ENCODE measurements at places on chromosomes 4 and X.
A peak's percentile ranks its signal among the peaks of the same experiment; 100 is the strongest.

GRCh38 chr4:141686146-141686775 is 49.9 kb downstream of the IL15 start:
- no peak for DNase-seq

- no peak for DNase-seq
These were observed 53.5 kb upstream of the PCDH10 start for GRCh38 chr4:133095591-133095990.

GRCh38 chrX:12771445-12772069 is 19.7 kb upstream of the PRPS2 start:
- DNase-seq = peak; percentile 25

- DNase-seq = no peak
These were observed 23.7 kb downstream of the CC2D2A start for GRCh38 chr4:15493411-15493810.

DNA sequence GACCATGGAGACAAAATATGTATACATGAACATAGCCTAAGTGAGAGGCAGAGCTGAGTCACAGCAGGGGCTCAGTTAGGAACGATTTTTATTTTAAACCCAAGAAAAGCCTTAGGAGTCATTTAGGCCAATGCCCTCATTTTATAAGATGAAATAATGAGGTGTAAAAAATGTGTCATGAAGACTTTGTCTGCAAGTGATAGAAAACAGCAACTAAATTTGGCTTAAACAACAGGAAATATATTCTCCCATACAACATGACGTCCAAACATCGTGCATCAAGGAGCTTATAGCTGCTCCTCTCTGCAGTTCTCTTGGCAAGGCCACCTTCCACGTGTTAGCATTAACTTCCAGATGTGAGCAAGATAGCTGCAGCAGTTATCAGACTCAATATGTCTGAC is 16.8 kb downstream of the SCFD2 start:
- no peak for DNase-seq

GRCh38 chr4:95017305-95018064 is 259.7 kb downstream of the BMPR1B start:
- DNase-seq = no peak

GRCh38 chrX:39802908-39803307 is 294.9 kb downstream of the BCOR start:
- no peak for DNase-seq

DNA sequence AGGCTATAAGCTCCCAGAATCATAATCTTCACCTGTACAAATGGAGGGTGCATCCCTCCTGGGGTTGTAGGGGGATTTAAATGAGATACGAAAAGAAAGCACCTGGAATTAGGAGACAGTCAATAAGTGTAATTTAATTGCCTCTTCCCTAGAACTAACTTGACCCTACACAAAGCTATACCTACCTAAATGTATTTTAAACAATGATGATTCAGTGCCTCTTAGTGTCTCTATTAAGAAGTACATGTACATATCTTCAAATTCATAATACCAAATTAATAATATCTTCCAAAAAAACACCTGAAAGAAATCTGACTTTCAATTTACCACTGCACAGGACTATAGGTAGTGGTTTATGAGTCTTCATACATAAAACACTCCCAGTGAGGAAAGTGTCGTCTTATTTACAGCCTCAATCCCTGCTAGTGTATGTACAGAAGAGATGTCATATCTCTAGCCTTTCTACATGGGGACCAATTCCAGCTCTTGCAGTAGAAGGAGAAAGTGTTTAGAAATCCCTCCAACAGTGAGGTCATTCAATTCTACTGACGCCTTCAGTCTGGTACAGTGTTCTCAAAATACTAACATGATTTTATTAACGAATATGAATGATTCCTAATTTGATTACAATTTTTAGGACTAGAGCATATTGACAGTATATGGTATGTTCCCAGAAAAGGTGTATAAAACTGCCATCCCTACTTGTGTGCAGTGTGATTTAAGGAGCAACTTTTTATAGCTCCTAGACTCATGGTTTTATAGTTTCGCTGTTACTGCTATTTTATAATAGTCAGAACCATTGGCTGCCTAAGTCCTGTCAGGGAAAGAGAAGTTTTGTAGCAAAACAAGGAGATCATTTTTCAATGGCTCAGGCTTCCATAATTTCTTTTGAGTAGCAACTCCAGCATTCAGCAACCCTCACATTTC is 282.7 kb downstream of the UNC5C start:
- DNase-seq = no peak

DNA sequence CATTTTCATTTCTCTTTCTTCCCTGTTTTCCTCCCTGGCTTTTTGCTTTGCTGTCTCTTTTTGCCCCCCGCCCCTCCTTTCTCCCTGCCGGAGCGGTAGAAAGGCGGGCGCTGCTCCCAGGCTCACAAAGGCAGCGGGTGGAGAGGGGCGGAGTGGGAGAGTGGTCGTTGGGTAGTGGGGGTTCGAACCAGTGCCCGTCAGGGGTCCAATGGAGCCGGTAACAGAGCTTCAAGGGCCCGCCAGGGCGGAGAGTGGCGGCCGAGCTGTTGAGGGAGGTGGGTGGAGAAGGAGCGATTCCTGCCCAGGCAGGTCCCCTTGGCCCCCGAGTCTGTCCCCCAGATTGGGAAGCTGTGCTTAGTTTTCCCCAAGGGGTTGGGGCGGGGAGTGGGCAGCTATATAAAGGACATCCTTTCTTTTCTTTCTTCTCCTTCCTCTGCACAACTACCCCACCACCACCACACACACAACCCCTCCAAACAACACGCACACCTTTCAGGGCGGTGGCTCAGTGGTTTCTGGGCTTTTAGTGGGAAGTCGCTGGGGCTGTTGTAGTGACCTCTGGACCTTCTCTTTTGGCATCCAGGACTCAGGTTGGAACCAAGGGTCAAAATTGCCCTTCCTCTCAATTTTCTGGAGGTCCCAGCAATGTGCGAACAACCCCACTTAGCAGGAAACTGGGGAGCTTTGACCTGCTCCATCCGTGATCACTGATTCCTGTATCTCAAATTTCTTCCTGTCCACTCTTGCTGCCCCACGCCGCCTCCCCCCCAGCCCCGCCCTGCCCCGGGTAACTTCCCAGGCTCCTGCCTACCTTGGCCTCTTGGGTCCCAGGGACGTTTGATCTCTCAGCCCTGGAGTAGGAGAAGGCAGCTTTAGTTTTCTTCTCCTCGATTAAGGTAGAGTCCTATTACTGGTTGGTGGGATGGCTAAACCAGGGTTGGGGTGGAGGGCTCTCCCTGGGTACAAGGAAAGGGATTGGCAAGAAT is 1.9 kb downstream of the EFNB1 start:
- DNase-seq = peak; percentile 44

DNA sequence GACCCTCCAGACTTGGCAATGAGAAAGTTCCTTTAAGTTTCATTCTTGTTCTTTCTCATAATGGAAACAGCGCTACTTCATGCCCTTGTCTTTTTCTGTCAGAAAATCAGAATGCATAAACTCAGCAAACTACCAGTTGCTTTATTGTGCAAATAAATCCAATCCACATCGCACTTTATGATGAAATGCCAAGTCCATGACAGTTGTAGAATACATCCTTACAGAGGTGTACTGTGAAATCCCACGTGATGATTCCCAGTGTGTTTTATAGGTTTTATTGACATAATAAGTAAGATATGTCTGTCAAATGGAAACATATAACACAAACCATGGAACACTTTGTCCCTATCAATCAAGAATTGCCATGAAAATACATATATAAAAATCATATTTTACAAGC is 295.0 kb downstream of the PCDH7 start:
- no peak for DNase-seq

DNA sequence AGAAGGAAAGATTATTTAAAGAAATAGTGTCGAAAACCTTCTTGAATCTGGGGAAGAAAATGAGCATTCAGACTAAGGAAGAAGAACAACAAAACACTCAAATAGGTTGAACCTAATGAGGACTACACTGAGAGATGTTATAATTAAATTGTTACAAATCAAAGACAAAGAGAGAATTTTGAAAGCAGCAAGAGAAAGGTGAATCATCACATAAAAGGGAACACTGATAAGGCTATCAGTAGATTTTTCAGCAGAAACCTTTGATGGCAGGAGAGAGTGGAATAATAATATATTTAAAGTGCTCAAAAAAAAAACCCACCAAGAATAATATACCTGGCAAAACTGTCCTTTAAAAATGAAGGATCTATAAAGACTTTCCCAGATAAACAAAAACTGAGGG is 114.9 kb downstream of the AREG start:
- no peak for DNase-seq

- DNase-seq = no peak
These were observed 7.2 kb upstream of the PRDM8 start for GRCh38 chr4:80189956-80190677.

- DNase-seq = no peak
These were observed 149.5 kb downstream of the PPP1R2C start for GRCh38 chrX:42628471-42628870.

- peak; percentile 25 for DNase-seq
These were observed 201.0 kb downstream of the PAPSS1 start for GRCh38 chr4:107519053-107519452.

DNA sequence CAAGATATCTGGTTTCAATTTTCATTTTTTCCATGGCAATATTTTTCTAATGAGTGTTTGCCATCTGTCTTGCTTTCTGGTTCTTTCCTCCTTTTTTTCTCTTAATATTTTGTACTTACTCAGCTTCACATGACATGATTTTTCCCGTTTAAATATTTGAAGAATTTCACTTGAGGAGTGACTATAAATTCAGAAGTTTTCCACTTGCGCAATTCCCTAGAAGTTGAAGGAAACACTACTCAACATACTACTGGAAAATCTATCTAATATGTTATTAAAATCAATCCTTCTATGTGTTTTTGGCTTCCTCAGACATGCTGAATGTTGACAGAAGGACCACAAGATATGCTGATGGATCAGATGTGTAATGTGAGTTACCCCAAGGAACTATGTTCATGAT is 36.8 kb upstream of the BANK1 start:
- no peak for DNase-seq

DNA sequence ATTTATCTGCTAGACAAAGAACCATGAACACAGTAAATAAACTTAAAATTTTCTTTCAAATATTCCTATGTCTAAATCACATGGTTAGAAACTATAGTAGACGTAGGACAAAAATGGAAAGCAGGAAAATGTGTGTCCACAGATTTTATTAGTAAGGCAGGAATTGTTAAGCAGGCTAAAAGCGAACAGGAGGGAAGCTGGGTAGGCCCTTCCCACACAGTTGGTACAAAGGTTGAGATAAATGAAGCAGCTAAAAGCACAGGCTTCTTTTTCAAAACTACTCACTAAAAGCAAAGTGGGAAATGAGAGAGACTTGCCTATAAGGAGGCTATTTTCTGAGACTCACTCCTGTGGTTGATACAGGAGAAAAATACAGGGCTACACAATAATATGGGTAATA is 108.1 kb upstream of the PABPC4L start:
- no peak for DNase-seq

- peak; percentile 54 for DNase-seq
These were observed 53.7 kb downstream of the TRIM2 start for GRCh38 chr4:153257991-153258390.

DNA sequence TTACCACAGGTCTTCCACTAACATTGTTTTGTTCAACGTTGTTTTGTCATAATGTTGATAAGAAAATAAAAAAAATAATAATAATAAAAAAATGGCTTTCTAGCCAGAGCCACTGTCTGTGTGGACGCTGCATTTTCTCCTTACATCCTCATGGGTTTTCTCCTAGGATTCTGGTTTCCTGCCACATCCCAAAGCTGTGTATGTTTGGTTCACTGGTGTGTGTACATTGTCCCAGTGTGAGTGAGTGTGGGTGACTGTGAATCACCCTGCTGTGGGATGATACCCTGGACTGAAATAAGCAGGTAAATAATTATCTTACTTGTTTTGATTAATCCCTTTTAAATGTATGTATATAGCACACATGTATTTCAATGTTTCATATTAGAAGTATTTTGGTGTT is 2154.4 kb upstream of the AGA start:
- no peak for DNase-seq

DNA sequence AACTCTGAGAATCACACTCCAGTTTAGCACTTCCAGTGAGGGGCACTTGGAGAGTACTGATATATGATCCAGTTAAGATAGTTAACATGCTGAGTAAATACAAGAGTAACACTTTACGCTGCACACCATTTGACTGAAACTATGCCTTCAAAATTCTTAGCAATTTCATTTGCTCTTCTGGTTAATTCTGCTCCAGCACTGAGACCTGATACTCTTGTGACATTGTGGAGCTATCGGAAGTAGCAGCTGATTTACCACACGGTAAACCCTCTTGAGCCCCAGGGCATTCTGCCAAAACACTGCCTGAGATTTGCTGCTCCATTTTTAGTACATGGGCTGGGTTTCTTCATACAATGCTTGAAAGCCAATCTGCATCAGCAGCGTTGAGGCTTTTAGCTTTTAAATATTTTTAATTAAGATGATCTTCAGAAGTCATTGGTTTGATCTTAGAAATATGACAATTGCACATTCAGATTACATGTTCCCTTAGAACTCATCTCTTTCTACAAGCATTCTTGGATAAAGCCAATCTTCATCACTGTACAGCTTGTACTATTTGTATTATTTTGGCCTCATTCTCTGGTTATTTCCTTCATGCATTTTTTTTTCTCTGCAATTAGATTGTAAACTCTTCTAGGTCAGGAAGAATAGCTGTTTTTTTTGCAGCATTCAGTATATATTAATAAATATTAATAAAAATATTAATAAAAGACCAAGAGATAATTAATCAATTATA is 67.8 kb upstream of the ETNPPL start:
- DNase-seq = no peak

GRCh38 chr4:102734591-102735385 is 26.0 kb downstream of the MANBA start:
- DNase-seq = no peak

- DNase-seq = no peak
These were observed 38.4 kb downstream of the NOP14 start for GRCh38 chr4:2924765-2925301.

GRCh38 chr4:126603825-126604224 is 1028.9 kb upstream of the INTU start:
- no peak for DNase-seq

- no peak for DNase-seq
These were observed 672.9 kb downstream of the SH3BGRL start for GRCh38 chrX:81874807-81875206.

GRCh38 chr4:75189711-75190335 is 256.9 kb downstream of the PARM1 start:
- DNase-seq = no peak

GRCh38 chr4:107153228-107153627 is 117.1 kb upstream of the DKK2 start:
- DNase-seq = no peak

- peak; percentile 17 for DNase-seq
These were observed 790 bp upstream of the HHIP start for GRCh38 chr4:144645102-144645630.

DNA sequence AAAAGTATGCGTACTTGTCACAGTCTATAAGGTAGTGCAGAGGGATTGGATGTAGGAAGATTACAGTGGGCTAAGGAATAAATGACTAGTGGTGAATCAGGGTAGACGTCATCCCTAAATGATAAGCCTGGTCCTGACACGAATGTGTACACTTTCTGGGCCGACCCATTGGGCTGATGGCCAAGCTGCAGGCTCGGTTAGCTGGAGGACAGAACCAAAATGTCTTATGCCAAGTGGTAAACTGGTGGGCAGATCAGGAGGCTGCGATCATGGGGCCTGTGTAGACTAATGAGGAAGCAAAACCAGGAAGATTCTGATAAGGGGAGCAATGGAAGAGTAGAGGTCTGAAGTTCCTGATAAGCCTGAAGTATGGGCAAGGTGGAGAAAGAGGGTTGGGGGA is 272.8 kb upstream of the GATB start:
- DNase-seq = no peak

All from SK-N-SH (cell line).